ENCODE measurements at places on chromosomes 5 and 9.

- H3K27me3 ChIP-seq = no peaks in the 10 kb centered on the region
- peak overlapping the region; percentile 88 for H3K27ac ChIP-seq
- peaks cover 52% of the 10 kb centered on the region for H3K4me1 ChIP-seq
- H3K36me3 ChIP-seq = peaks cover 4% of the 10 kb centered on the region
These were observed 1.3 kb downstream of the SDHA start for GRCh38 chr5:219460-219863.

DNA sequence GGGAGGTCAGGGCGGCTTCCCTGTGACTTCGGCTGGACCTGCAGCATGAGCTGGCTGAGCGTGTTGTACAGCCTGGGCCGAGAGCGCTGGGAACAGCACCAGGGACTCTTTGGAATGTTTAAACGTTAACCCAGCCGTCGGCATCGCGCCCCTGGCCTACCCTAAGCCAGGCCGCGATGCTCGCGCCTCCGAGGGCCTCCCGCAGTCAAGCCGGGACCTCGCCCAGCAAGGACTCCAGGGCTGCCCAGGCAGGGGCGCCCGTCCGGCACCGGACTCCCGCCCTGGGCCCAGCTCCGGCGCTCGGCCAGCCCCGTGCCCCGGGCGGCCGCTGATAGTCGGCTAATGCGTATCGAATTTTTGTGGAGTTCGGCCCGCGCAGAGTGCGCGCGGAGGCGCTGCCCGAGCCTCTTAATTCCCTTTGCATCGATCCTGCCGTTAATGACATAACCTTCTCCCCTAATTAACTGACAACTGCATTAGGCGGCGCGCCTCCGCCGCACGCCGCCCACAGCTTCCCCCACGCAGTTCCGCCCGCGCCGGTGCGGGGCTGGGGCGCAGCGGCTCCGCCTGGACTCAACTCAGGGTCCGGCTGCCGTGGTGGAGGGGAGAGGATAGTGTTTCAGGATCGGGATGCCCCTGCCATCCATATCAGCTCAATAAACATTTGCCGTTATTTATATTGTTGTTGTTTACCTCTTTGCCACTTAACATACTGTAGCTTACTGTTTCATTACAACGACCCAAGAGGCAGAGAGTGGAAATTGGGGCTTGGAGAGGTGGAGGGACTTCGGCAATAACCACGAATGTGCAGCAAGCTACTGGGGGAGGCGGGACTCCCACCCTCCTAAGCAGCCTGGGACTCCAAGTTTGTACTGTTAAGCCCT is 28.8 kb upstream of the CDC23 start:
- no peak overlapping the region for H3K27ac ChIP-seq
- no peaks in the 10 kb centered on the region for H3K36me3 ChIP-seq
- peaks cover 14% of the 10 kb centered on the region for H3K4me1 ChIP-seq

DNA sequence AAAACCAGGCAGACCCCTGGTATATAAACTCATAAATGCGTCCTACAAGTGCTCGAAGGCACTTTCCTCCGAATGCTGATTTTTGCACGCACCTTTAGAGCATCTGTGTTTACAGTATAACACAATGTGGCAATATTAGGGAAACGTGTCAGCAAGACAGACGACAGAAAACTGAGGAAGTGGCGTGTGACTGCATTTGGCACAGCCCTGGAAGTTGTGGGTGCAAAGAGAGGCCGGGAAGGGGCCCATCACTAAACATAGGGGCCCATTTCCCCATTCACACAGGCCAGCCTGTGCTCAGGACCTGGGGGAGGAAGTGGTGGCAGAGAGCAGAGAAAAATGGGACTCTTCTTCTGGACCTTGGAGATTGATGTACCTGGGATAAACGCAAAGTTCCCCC is 48.2 kb downstream of the RASGEF1C start:
- H3K36me3 ChIP-seq = no peaks in the 10 kb centered on the region
- H3K4me3 ChIP-seq = no peak overlapping the region
- no peak for DNase-seq

DNA sequence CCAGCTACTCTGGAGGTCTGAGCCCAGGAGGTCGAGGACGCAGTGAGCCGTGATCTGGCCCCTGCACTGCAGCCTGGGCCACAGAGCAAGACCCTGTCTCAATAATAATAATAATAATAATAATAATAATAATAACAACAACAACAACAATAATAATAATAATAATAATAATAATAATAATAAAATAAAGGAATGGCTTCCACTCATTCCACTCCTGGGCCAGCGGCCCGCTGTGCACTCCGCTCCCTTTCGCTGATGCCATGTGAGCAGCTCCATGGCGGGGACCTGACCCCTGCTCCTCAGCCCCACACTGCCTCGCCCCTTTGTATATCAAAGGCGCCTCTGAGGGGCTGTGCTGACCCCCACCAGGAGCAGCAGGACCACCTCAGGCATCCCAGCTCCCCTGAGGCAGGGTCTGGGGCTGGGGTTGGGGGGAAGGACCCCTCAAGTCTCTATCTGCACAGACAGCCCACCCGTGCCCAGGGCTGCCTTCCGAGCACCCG is 20.0 kb downstream of the GBGT1 start:
- peak overlapping the region; percentile 95 for H3K27ac ChIP-seq
- peaks cover 4% of the 10 kb centered on the region for H3K36me3 ChIP-seq
- H3K4me1 ChIP-seq = peaks cover 92% of the 10 kb centered on the region
- peak overlapping the region; percentile 29 for H3K4me3 ChIP-seq

- no peak overlapping the region for H3K4me3 ChIP-seq
- H3K27me3 ChIP-seq = no peaks in the 10 kb centered on the region
- no peak for DNase-seq
- H3K4me1 ChIP-seq = no peaks in the 10 kb centered on the region
- no peaks in the 10 kb centered on the region for H3K36me3 ChIP-seq
These were observed 18.6 kb upstream of the KDM4C start for GRCh38 chr9:6739218-6739617.

GRCh38 chr9:136700304-136700703 is 12.1 kb upstream of the DIPK1B start:
- H3K4me1 ChIP-seq = peaks cover 18% of the 10 kb centered on the region
- H3K36me3 ChIP-seq = no peaks in the 10 kb centered on the region

GRCh38 chr5:172792701-172793570 is 21.9 kb upstream of the DUSP1 start:
- H3K27me3 ChIP-seq = no peaks in the 10 kb centered on the region
- no peaks in the 10 kb centered on the region for H3K4me1 ChIP-seq
- DNase-seq = no peak
- no peak overlapping the region for H3K4me3 ChIP-seq

DNA sequence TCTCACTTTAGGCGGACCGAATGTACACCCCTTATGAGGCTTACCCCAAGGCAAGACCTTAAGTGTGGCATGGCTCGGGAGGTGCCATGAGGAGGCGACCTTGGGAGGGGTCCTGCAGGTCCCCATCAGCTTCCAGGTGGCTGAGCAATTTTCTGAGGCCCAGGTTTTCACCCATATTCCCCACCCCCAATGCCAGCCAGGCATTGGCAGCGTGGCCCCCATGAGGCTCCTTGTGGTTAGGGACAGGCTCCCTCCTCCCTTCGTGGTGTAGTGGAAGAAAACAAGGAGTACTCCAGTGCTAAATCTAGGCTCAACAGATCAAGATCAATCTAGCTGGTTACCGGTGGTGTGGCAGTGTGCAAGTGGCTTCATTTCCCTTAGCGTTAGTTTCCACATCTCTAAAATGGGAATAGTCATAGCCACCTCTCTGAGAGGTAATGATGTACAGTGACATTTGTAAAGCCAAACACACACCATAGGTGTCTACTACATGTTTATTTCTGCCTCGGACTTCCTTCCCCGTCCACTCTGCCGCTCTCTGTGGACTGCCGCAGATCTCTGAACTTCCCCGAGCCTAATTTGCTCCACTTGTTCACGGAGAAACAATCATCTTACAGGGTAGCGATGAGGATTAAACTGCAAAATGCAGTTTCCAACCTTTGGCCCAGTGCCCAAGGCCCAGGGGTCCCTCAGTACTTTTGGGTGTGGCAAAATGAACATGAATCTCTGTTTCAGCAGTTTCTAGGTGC is 8.4 kb downstream of the LHX2 start:
- peaks cover 35% of the 10 kb centered on the region for H3K4me1 ChIP-seq
- peaks cover 66% of the 10 kb centered on the region for H3K27me3 ChIP-seq
- H3K4me3 ChIP-seq = no peak overlapping the region
- no peak overlapping the region for H3K27ac ChIP-seq
- DNase-seq = no peak
- no peaks in the 10 kb centered on the region for H3K36me3 ChIP-seq

- no peak for DNase-seq
- H3K4me3 ChIP-seq = no peak overlapping the region
- H3K27me3 ChIP-seq = no peaks in the 10 kb centered on the region
- no peak overlapping the region for H3K27ac ChIP-seq
- H3K36me3 ChIP-seq = no peaks in the 10 kb centered on the region
These were observed 70.3 kb downstream of the DAB2IP start for GRCh38 chr9:121721770-121722169.

- no peak overlapping the region for H3K27ac ChIP-seq
- no peak overlapping the region for H3K4me3 ChIP-seq
- H3K36me3 ChIP-seq = no peaks in the 10 kb centered on the region
- no peak for DNase-seq
These were observed 648.0 kb upstream of the DMAC1 start for GRCh38 chr9:8447601-8448000.

DNA sequence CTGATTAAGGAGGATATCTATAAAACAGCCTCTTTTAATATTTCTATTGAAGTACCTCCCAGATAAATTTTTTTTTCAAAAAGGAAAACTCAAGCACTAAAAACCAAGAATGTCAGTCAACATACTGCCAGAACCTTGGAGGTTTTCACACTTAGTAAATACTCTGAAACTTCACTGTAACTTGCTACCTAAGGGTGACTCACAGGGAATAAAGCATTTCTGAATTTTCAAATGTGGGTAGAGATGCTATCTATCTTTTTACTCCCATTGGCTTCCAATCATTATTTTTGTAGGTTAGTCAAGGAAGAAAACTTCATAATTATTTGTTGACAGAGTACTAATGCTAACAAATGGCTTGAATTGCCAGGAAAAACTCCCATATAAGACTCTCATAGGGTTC is 46.1 kb downstream of the SLC25A46 start:
- H3K27ac ChIP-seq = no peak overlapping the region
- H3K36me3 ChIP-seq = no peaks in the 10 kb centered on the region

- peak overlapping the region; percentile 82 for H3K27ac ChIP-seq
- peaks cover 23% of the 10 kb centered on the region for H3K4me1 ChIP-seq
- no peaks in the 10 kb centered on the region for H3K27me3 ChIP-seq
- no peak for DNase-seq
- H3K36me3 ChIP-seq = no peaks in the 10 kb centered on the region
These were observed 974 bp downstream of the C9orf40 start for GRCh38 chr9:74951725-74952151.

GRCh38 chr5:168712280-168712924 is 133.2 kb upstream of the PANK3 start:
- H3K27me3 ChIP-seq = no peaks in the 10 kb centered on the region
- no peak overlapping the region for H3K27ac ChIP-seq
- no peaks in the 10 kb centered on the region for H3K36me3 ChIP-seq
- H3K4me3 ChIP-seq = no peak overlapping the region
- no peak for DNase-seq

- H3K36me3 ChIP-seq = no peaks in the 10 kb centered on the region
- no peak overlapping the region for H3K4me3 ChIP-seq
- no peaks in the 10 kb centered on the region for H3K27me3 ChIP-seq
- DNase-seq = peak; percentile 31
- no peaks in the 10 kb centered on the region for H3K4me1 ChIP-seq
- no peak overlapping the region for H3K27ac ChIP-seq
These were observed 8.6 kb upstream of the SV2C start for GRCh38 chr5:76074487-76075065.

GRCh38 chr9:70441622-70442021 is 27.2 kb upstream of the KLF9 start:
- H3K4me1 ChIP-seq = peaks cover 6% of the 10 kb centered on the region
- H3K27me3 ChIP-seq = no peaks in the 10 kb centered on the region
- no peak for DNase-seq
- H3K36me3 ChIP-seq = no peaks in the 10 kb centered on the region
- no peak overlapping the region for H3K27ac ChIP-seq

- no peaks in the 10 kb centered on the region for H3K36me3 ChIP-seq
- no peaks in the 10 kb centered on the region for H3K27me3 ChIP-seq
- DNase-seq = no peak
- no peaks in the 10 kb centered on the region for H3K4me1 ChIP-seq
These were observed 53.3 kb upstream of the ATP10B start for GRCh38 chr5:160905285-160905684.

DNA sequence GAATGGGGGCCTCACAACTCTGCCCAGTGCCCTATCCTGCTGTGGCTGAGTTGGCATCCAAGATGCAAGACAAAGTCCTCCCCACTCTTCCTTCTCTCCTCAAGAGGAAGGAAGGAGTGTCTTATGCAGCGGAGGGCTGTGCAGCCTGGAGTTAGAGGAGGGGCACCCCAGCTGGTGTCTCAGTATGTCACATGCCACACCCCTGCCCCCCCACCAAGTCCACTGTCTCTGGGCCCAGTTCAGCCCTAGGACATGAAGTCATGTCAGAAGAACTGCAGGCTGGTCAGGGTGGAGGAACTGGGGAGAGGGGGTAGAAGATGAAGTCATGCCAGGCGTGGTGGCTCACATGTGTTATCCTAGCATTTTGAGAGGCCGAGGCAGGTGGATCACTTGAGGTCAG is 28.0 kb upstream of the SLC28A3 start:
- H3K36me3 ChIP-seq = no peaks in the 10 kb centered on the region
- H3K27ac ChIP-seq = no peak overlapping the region
- H3K27me3 ChIP-seq = no peaks in the 10 kb centered on the region
- no peak for DNase-seq
- no peak overlapping the region for H3K4me3 ChIP-seq
- no peaks in the 10 kb centered on the region for H3K4me1 ChIP-seq

DNA sequence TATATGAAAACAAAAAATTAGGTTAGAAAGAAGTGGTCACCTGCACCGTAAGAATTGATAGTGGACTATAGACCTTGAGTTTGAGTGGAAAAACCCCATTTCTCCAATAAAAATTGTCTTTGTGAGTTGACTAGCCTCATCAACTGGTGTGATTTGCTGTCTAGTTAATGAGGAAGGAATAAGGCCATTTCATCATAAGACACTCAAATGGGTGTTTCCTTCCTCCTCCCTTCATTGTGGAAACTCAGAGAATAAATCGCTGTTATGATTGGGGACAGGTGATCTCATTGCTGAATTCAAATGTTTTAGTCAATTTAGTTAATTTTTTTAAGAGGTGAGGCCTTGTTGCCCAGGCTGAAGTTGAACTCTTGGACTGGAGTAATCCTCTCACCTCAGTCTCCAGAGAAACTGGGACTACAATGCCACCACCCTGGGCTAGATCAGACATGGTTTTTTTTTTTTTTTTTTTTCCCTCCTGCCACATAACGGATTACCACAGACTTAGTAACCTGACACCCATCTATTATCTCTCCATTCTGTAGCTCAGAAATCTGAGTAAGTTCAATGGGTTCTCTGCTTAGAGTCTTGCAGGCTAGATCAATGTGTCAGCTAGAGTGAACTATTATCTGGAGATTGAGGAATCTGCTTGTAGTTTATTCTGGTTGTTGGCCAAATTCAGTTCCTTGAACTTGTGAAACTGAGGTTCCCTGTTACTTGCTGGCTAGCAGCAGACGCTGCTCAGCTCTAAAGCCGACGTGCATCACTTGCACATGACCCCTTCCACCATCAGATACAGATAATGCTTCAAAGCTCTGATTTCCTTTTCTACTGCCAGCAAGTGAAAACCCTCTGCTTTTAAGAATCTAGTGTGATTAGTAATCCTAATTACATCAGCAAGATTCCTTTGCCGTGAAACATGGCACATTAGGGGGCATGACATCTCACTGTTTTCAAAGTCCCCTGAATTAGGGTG is 663.8 kb upstream of the CDH9 start:
- H3K4me3 ChIP-seq = no peak overlapping the region
- H3K36me3 ChIP-seq = no peaks in the 10 kb centered on the region
- H3K27me3 ChIP-seq = no peaks in the 10 kb centered on the region
- H3K4me1 ChIP-seq = no peaks in the 10 kb centered on the region
- no peak overlapping the region for H3K27ac ChIP-seq

GRCh38 chr5:74056789-74057164 is 430.8 kb downstream of the ARHGEF28 start:
- no peaks in the 10 kb centered on the region for H3K36me3 ChIP-seq
- no peaks in the 10 kb centered on the region for H3K4me1 ChIP-seq
- H3K27ac ChIP-seq = no peak overlapping the region
- no peak overlapping the region for H3K4me3 ChIP-seq
- no peaks in the 10 kb centered on the region for H3K27me3 ChIP-seq
- no peak for DNase-seq
